CD8-positive, alpha-beta memory T cell (primary cell): ENCODE measurements at places on chromosomes 6 and 20. TPM values are rescaled to one million over a fixed set of nuclear protein-coding genes. Genes with fewer than 3 reads are reported as not detected.

The ROS1 gene
- total RNA-seq: not detected

The TCF15 gene
- not detected for total RNA-seq

The TSBP1 gene
- not detected for total RNA-seq

The KCNK17 gene
- total RNA-seq: not detected

The C20orf202 gene
- total RNA-seq: not detected

The AGPAT4 gene
- 2.8 TPM for total RNA-seq

The MUC21 gene
- not detected for total RNA-seq

The ZFP57 gene
- total RNA-seq: 9.0 TPM

The CCN2 gene
- not detected for total RNA-seq

The SLC17A2 gene
- total RNA-seq: not detected

The BMP5 gene
- not detected for total RNA-seq

The NHLRC1 gene
- total RNA-seq: 0.24 TPM

The SLC17A9 gene
- 26.4 TPM for total RNA-seq

DNA sequence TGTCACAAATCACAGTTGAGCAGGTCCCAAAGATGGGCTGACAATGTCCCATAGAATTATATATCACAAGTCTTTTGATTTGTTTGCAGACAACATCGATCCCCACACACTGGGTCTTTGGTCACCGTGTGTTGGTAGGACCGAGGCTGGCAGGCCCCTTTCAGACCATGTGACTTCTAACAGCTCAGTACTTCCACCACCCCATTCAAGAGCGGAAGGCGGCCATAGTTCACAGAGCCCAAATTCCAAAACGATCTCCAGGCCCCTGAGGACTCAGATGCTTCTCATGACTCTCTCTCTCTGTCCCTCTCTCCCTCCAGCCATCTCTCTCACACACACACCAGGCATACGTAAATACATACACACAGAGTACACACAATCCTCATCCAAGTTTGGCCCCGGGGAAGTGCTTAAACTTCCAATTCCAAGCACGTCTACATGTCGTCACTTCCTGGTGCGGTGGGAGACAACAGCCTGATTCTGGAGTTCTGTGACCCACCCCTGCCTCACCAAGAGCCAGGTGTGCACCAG is 155.9 kb upstream of the INSM1 start:
- no peaks in the 10 kb centered on the region for H3K4me1 ChIP-seq
- no peak overlapping the region for H3K27ac ChIP-seq
- no peak for DNase-seq
- no peaks in the 10 kb centered on the region for H3K36me3 ChIP-seq
- H3K27me3 ChIP-seq: no peaks in the 10 kb centered on the region

- H3K27me3 ChIP-seq: no peaks in the 10 kb centered on the region
- H3K4me3 ChIP-seq: no peak overlapping the region
- H3K27ac ChIP-seq: no peak overlapping the region
- no peak for DNase-seq
- H3K36me3 ChIP-seq: no peaks in the 10 kb centered on the region
These were observed 27.3 kb downstream of the RRBP1 start for GRCh38 chr20:17654649-17655285.

GRCh38 chr20:3239026-3239866 is at the start of gene SLC4A11:
TSS of gene SLC4A11 (minus strand) at chr20:3239190. CDS start at chr20:3239137, 53 bp downstream.
- H3K4me1 ChIP-seq: peaks cover 12% of the 10 kb centered on the region
- no peak for DNase-seq
- no peak within 1 kb of the TSS for H3K27ac ChIP-seq
- H3K36me3 ChIP-seq: no peaks in the 10 kb centered on the region

DNA sequence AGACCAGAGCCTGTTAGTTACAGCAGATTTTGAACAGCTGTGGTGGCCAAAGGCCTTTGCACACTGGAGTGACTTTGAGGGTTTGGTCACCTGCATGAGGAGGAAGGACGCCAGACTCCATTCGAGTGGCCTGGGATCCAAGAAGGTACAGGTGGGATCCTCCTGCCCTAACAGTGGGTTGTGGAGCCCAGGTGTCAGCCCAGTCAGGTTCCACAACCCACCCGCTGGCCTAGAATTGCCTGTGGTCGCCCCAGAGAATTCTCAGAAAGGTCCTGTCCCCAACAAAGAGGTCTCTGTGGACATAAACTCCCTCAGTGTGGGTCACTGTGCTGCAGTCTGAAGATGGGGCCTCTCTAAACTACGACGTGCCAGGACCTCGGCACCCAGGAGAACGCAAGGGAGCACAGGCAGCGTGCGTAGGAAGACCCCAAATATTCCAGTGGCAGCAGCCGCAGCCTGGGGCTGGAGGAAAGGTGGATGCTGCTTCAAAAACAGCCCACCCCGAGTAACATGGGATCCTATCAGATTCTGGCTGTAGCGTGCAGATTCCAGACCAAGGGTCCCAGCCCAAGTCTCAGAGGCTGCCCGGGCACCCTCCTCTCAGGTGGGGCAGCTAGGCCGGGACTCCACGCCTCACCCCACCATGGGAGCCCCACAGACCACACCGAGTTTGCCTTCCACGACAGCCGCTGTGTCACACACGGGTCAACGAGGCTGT is 16.0 kb downstream of the ACSS1 start:
- H3K36me3 ChIP-seq: no peaks in the 10 kb centered on the region
- H3K27me3 ChIP-seq: no peaks in the 10 kb centered on the region
- no peak for DNase-seq
- H3K4me1 ChIP-seq: peaks cover 54% of the 10 kb centered on the region

DNA sequence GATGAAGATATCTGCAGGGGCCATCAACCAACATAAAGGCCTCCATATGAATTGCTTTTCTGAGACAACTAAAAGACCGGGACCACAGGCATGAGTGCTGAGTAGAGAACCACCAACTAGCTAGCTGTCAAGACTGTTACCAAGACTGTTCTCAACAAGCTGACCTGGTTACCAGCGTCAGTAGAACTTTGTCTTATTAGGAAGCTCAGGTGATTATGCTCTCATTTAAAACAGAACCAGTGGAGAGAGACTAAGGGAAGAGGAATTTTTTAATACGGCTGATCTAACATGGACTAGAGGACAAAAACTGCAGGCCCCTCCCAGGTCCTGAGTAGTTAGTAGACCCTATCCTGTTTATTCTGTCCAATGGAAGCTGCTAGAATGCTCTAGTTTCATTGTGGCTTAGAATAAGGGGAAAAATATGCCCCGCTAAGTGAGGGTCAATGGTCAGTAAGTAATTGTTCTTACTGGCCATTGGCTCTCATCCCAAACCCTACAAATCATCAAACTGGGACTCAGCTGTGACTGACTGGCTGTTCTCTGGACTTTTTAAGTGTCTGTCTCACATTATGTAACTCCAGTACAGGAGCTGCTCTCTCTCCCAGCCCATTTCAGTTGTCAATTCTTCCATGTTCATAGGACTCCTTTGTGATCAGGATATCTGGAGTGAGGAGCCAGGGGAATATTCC is 3.8 kb upstream of the DYNLRB1 start:
- no peaks in the 10 kb centered on the region for H3K36me3 ChIP-seq
- no peak for DNase-seq
- H3K27me3 ChIP-seq: no peaks in the 10 kb centered on the region
- H3K4me1 ChIP-seq: peaks cover 13% of the 10 kb centered on the region

DNA sequence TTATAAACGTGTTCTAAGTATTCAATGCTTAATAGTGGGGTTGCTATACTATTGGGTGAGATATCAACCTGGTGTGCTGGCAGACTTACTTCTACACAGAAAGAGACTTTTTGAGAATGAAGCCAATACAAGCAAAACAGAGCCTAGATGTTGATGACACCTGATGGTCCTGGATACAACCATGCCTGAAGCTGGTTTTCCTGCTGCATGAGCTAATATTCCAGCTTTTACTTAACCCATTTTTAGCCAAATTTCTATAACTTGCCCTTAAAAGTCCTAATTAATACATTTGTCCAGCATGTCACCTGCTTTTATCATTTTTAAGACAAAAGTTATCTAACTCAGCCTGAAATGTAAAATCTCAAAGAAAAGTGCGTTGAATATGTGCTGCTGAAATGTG is 86.2 kb downstream of the PFDN4 start:
- H3K27me3 ChIP-seq: no peaks in the 10 kb centered on the region
- no peak overlapping the region for H3K27ac ChIP-seq
- H3K4me1 ChIP-seq: no peaks in the 10 kb centered on the region
- no peak overlapping the region for H3K4me3 ChIP-seq
- no peaks in the 10 kb centered on the region for H3K36me3 ChIP-seq

- no peaks in the 10 kb centered on the region for H3K4me1 ChIP-seq
- H3K27ac ChIP-seq: no peak overlapping the region
- no peak for DNase-seq
- H3K4me3 ChIP-seq: no peak overlapping the region
- H3K36me3 ChIP-seq: no peaks in the 10 kb centered on the region
- no peaks in the 10 kb centered on the region for H3K27me3 ChIP-seq
These were observed 248.1 kb downstream of the CD109 start for GRCh38 chr6:73943930-73944652.

- no peak overlapping the region for H3K27ac ChIP-seq
- H3K4me3 ChIP-seq: no peak overlapping the region
- no peaks in the 10 kb centered on the region for H3K4me1 ChIP-seq
- DNase-seq: no peak
- H3K27me3 ChIP-seq: no peaks in the 10 kb centered on the region
- H3K36me3 ChIP-seq: peaks cover 6% of the 10 kb centered on the region
These were observed 69.5 kb upstream of the LTV1 start for GRCh38 chr6:143773506-143774150.

- H3K27ac ChIP-seq: no peak overlapping the region
- no peaks in the 10 kb centered on the region for H3K4me1 ChIP-seq
- H3K36me3 ChIP-seq: no peaks in the 10 kb centered on the region
- H3K4me3 ChIP-seq: no peak overlapping the region
- DNase-seq: no peak
- H3K27me3 ChIP-seq: no peaks in the 10 kb centered on the region
These were observed 116.9 kb upstream of the ENPP5 start for GRCh38 chr6:46287681-46288080.

DNA sequence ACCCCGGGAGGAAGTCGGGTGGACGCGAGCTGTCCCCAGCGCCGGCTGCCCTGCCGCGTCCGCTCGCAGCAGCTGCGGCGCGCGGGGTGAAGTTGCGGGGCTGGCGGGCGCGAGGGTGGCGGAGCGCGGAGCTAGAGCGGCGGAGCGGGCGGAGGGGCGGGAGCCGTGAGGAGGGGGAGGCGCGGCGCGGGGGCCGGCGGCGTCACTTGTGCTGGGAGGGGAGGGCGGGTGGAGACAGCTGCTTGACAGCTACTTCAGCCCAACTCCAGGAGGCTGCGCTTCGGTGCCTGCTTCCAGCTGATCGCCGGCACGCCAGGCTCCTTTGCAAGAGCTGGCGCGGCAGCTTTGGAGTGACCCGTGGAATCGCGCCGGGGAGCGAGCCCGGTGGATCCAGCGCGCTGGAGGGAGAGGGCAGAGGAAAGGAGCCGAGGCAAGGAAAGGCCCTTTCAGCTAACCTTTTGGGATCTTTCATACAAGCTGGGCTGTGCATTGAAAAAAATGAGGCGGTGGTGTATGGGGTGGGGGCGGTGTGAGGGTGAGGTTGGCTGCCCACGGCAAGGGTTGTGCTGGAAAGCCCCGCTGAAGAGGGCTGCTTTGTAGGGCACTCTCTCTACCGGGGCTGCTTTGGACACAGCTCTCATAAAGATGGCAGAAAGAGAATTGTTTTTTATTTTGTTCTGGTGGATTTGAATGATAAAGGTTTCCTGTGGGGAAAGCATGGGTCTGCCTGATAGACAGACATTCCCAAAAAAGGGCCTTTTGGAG is 24.6 kb downstream of the RIPOR2 start:
- no peaks in the 10 kb centered on the region for H3K27me3 ChIP-seq
- H3K4me3 ChIP-seq: peak overlapping the region; percentile 61
- H3K27ac ChIP-seq: peak overlapping the region; percentile 51
- peak; percentile 20 for DNase-seq

DNA sequence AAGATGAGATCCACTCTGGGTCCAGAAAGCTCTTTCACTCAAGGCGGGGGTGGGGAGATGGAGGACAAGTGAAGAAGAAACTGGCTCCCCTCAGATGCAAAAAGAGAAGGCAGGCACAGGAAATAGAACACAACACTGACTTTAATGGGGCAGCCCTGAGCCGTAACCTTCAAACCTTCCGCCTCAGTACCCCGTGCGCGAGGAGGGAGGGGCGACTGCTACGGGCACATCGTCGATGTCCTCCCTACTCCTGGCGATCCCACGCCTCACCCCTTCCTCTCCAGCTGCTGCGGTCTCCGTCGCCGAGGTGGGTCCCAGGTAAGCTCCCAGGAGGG is 3.9 kb downstream of the SPEF1 start:
- H3K36me3 ChIP-seq: no peaks in the 10 kb centered on the region
- H3K4me1 ChIP-seq: peaks cover 16% of the 10 kb centered on the region
- H3K27ac ChIP-seq: no peak overlapping the region
- no peaks in the 10 kb centered on the region for H3K27me3 ChIP-seq

DNA sequence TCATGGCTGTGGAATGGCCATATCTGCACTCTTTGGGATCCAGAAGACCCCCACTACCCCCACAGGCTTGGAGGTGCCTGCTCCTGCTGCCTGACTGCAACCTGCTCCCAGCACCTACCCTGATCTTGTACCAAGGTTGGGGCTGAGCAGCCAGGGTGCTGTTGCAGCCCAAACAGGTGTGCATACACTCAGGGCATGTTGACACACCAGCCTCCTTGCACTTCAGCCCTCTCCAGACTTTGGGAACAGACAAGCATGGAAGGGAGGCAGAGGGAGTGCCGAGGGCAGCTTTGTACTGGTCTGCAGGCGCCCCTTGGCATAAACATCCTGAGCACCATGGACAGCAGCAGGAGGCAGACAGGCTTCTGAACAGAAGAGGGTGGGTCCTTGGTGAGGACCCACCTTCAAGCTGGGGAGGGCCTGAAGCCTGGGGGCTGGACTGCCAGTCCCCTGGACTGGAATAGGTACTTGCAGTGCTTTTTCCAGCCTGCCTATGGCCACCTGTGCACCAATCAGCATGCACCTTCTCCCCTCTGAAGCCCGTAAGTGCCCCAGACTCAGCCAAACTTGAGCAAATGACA is 1675.8 kb downstream of the HACE1 start:
- H3K4me3 ChIP-seq: no peak overlapping the region
- no peaks in the 10 kb centered on the region for H3K27me3 ChIP-seq

DNA sequence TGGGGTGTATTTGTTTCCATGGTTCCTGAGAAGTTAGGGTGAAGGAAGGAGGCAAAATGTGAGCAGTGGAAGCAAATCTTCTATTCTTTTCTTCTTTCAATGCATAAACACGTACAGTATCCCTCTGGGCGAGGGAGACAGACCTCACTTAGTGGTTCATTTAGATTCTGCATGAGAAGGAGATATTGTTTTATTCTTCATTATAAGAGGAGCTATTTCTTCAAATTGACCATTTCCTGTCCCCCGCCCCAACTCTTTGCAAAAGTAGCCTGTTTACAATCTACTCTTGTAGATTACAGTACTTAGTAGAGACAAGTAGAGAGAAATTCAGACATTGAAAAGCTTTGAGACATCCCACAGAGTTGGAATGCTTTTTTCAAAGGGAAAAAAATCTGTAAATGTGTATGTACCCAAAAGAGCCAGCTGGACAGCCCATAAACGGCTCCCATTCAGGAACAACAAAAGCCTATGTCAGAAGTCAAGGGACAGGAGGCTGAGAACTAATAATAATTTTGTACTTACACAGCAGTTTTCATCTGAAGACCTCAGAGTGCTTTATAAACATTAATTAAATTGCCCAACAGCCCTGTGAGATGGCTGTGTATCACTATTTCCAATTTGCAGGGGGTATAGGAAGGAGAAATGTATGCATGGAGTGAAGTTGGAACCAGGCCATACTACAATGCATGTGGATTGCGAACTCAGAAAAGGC is 23.9 kb downstream of the CD83 start:
- no peak overlapping the region for H3K27ac ChIP-seq
- no peaks in the 10 kb centered on the region for H3K36me3 ChIP-seq
- no peaks in the 10 kb centered on the region for H3K27me3 ChIP-seq

GRCh38 chr6:3571836-3572235 is 115.0 kb upstream of the SLC22A23 start:
- H3K4me3 ChIP-seq: no peak overlapping the region
- H3K4me1 ChIP-seq: no peaks in the 10 kb centered on the region
- H3K27me3 ChIP-seq: peaks cover 3% of the 10 kb centered on the region
- H3K36me3 ChIP-seq: no peaks in the 10 kb centered on the region
